ENCODE measurements at places on chromosomes 12 and 14.
A peak's percentile ranks its signal among the peaks of the same experiment; 100 is the strongest.

- H3K4me3 ChIP-seq = no peak overlapping the region
- H3K36me3 ChIP-seq = no peaks in the 10 kb centered on the region
- H3K27ac ChIP-seq = peak overlapping the region; percentile 57
- DNase-seq = no peak
- H3K27me3 ChIP-seq = peaks cover 1% of the 10 kb centered on the region
Measured at GRCh38 chr12:51388069-51388799, 3.0 kb downstream of the GALNT6 start.

GRCh38 chr14:61653507-61653906 lies 41.8 kb upstream of the HIF1A start:
- H3K27me3 ChIP-seq = no peaks in the 10 kb centered on the region
- H3K36me3 ChIP-seq = no peaks in the 10 kb centered on the region
- H3K4me3 ChIP-seq = no peak overlapping the region
- no peak for DNase-seq

GRCh38 chr12:99387661-99388060 lies 259.9 kb upstream of the GARIN6 start:
- no peaks in the 10 kb centered on the region for H3K36me3 ChIP-seq
- no peak overlapping the region for H3K4me3 ChIP-seq
- no peak for DNase-seq
- H3K27me3 ChIP-seq = no peaks in the 10 kb centered on the region
- H3K27ac ChIP-seq = no peak overlapping the region

GRCh38 chr12:89087149-89087825 lies 265.0 kb downstream of the DUSP6 start:
- DNase-seq = no peak
- H3K36me3 ChIP-seq = peaks cover 6% of the 10 kb centered on the region
- H3K27me3 ChIP-seq = peaks cover 13% of the 10 kb centered on the region
- H3K27ac ChIP-seq = no peak overlapping the region
- no peak overlapping the region for H3K4me3 ChIP-seq
- no peaks in the 10 kb centered on the region for H3K4me1 ChIP-seq

DNA sequence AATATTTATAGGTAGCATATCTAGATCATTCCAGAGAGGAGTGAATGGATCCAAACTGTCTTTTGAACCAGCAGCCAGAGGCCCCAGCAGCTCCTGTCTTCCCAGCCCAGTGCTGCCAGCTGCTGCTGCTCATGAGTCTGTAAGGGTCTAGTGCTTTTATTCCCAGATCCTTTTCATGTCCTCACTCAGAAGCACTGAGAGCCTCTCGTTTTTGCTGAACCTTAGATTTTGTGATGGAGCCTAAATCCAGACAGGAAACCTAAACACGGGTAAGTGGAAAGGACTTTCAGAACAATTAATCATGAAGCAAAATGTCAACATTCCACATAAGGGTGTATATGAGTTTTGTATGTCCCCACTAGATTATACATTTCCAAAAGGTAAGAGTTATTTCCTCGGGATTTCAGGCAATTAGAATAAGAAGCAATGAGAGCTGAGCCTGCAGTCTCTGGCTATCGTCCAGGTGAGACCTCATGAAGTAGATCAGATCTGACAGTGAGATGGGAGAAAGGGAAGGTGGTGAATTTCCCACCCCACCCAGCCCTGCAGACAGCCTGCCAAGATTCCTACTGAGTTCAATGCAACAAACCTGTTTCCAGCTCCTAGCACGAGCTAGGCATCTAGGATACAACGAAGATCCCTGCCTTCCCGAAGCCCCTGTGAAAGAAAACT lies 84.4 kb downstream of the NINJ2 start:
- peak overlapping the region; percentile 20 for H3K27ac ChIP-seq
- H3K36me3 ChIP-seq = no peaks in the 10 kb centered on the region
- no peak for DNase-seq
- peaks cover 25% of the 10 kb centered on the region for H3K4me1 ChIP-seq
- H3K4me3 ChIP-seq = no peak overlapping the region

DNA sequence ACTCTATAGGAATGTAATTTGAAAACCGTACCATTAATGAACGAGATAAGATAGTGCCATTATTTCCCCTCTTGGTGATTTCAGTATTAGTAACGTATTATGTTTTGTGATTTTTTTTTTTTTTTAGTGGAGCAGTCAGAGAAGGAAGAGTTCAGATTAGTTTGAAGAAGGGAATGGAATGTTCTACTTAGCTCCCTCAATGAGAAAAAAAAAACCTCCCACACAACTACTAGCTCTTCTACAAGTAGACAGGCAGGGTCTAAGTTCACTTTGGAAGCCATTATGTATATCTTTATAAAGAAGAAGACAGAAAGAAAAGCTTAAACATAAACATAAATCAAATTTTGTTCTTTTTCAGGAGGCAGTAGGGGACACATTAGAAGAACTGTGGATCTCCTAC lies 27.3 kb downstream of the PNMA1 start:
- H3K27me3 ChIP-seq = no peaks in the 10 kb centered on the region
- H3K4me3 ChIP-seq = no peak overlapping the region
- DNase-seq = no peak
- H3K36me3 ChIP-seq = peaks cover 9% of the 10 kb centered on the region

GRCh38 chr12:60830381-60830780 lies 1234.6 kb downstream of the SLC16A7 start:
- no peaks in the 10 kb centered on the region for H3K36me3 ChIP-seq
- H3K4me1 ChIP-seq = no peaks in the 10 kb centered on the region
- H3K27me3 ChIP-seq = no peaks in the 10 kb centered on the region
- H3K27ac ChIP-seq = no peak overlapping the region
- no peak for DNase-seq

- peak overlapping the region; percentile 38 for H3K4me3 ChIP-seq
- H3K27ac ChIP-seq = no peak overlapping the region
- peaks cover 2% of the 10 kb centered on the region for H3K4me1 ChIP-seq
- no peak for DNase-seq
Measured at GRCh38 chr14:95875831-95876760, 536 bp upstream of the TUNAR start.

GRCh38 chr12:119857041-119857591 lies 20.0 kb downstream of the CIT start:
- H3K36me3 ChIP-seq = no peaks in the 10 kb centered on the region
- peaks cover 15% of the 10 kb centered on the region for H3K4me1 ChIP-seq
- H3K27ac ChIP-seq = peak overlapping the region; percentile 82

GRCh38 chr14:95520346-95520745 lies 3.9 kb upstream of the SYNE3 start:
- H3K4me1 ChIP-seq = peaks cover 78% of the 10 kb centered on the region
- H3K27me3 ChIP-seq = no peaks in the 10 kb centered on the region
- DNase-seq = no peak
- no peaks in the 10 kb centered on the region for H3K36me3 ChIP-seq
- H3K4me3 ChIP-seq = peak overlapping the region; percentile 72

DNA sequence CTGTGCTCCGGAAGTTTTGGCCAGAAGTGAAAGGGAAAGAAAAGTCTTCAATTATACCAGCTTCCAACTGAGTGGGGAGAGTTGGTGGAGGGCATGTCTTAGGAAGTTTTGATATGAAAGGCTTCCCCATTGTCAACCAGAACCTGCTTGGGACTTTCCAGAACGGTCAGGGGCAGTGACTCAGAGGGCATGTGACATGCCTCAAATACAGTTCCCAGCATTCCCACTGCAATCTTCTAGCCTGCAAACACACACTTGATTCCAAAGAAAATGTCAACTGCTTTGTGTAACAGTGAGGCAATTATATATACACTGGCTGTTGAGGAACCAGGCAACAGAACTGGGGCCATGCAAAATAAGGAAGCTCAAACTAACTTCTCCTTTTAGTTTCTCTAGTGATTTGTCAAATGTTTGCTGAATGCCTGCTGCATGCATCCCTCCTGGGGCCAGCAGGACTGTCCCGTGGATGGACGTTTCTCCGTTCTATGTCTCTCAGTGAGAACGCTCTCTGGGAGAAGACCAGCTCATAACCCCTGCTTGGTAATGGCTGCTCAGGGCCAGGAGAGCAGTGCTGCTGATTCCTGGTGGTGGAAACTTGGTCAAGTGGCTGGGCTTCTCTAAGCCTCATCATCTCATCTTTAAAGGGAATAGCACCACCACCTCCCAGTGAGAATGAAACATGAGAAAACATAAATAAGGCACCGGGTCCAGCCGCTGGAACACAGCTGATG lies 18.3 kb downstream of the SLC25A47 start:
- peaks cover 13% of the 10 kb centered on the region for H3K36me3 ChIP-seq
- no peaks in the 10 kb centered on the region for H3K27me3 ChIP-seq
- H3K27ac ChIP-seq = no peak overlapping the region

GRCh38 chr14:68012871-68013270 lies 193.3 kb downstream of the RAD51B start:
- H3K4me3 ChIP-seq = no peak overlapping the region
- H3K4me1 ChIP-seq = peaks cover 2% of the 10 kb centered on the region
- DNase-seq = no peak
- H3K27ac ChIP-seq = no peak overlapping the region
- no peaks in the 10 kb centered on the region for H3K36me3 ChIP-seq

GRCh38 chr14:51609251-51609954 lies 42.3 kb upstream of the FRMD6 start:
- no peak for DNase-seq
- no peaks in the 10 kb centered on the region for H3K36me3 ChIP-seq
- peaks cover 6% of the 10 kb centered on the region for H3K27me3 ChIP-seq
- no peaks in the 10 kb centered on the region for H3K4me1 ChIP-seq
- no peak overlapping the region for H3K4me3 ChIP-seq
- H3K27ac ChIP-seq = no peak overlapping the region

DNA sequence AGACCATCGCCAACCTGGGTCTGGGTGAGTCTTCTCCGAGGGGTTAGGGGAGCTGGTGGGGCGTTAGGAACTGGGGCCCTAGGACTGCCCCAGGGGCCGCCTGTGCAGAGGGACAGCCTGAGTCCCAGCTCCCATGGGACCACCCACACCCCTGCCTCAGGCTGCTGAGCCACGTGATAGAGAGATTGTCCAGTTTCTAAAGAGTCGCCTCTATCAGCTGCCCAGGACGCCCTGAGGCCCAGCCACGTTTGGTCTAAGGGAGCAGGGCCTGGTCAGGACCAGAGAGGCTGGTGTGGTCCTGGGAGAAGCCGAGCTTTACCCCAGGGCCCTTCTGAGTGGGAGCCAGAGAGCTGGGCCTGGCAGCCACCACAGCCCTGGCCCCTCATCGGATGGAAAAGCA lies 107.1 kb downstream of the LGMN start:
- H3K4me1 ChIP-seq = peaks cover 8% of the 10 kb centered on the region
- H3K27ac ChIP-seq = no peak overlapping the region

- H3K4me3 ChIP-seq = peak overlapping the region; percentile 91
- DNase-seq = peak; percentile 30
- peak overlapping the region; percentile 98 for H3K27ac ChIP-seq
- peaks cover 40% of the 10 kb centered on the region for H3K4me1 ChIP-seq
- no peaks in the 10 kb centered on the region for H3K27me3 ChIP-seq
Measured at GRCh38 chr14:65286443-65286842, 126.1 kb upstream of the FUT8 start.

DNA sequence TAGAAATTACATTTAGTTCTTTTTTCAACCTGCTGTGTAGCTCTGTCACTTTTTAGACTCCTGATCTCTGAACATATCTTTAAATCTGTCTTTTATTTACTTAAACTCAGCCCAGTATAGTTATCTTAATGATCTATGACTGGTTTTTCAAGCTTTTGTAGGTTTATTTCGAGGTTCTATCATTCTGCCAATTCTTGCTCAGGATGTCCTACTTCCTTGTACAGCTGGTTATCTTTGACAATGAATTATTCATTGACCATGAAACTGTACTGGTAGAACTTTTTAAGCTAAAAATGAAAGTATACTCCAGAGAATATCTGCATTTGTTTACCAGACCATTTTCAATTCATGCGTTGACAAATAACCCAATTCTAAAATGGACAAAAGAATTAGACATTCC lies 37.8 kb downstream of the TC2N start:
- H3K4me1 ChIP-seq = peaks cover 63% of the 10 kb centered on the region
- peak overlapping the region; percentile 74 for H3K27ac ChIP-seq
- peak overlapping the region; percentile 54 for H3K4me3 ChIP-seq
- peaks cover 58% of the 10 kb centered on the region for H3K36me3 ChIP-seq
- H3K27me3 ChIP-seq = no peaks in the 10 kb centered on the region
- no peak for DNase-seq

GRCh38 chr14:81371802-81372201 lies 28.3 kb downstream of the STON2 start:
- no peak overlapping the region for H3K27ac ChIP-seq
- H3K36me3 ChIP-seq = no peaks in the 10 kb centered on the region
- H3K4me1 ChIP-seq = no peaks in the 10 kb centered on the region
- H3K4me3 ChIP-seq = no peak overlapping the region
- H3K27me3 ChIP-seq = peaks cover 9% of the 10 kb centered on the region

- peak overlapping the region; percentile 53 for H3K27ac ChIP-seq
- H3K4me3 ChIP-seq = no peak overlapping the region
- no peak for DNase-seq
- peaks cover 6% of the 10 kb centered on the region for H3K36me3 ChIP-seq
Measured at GRCh38 chr12:95499772-95500171, 25.8 kb downstream of the METAP2 start.

DNA sequence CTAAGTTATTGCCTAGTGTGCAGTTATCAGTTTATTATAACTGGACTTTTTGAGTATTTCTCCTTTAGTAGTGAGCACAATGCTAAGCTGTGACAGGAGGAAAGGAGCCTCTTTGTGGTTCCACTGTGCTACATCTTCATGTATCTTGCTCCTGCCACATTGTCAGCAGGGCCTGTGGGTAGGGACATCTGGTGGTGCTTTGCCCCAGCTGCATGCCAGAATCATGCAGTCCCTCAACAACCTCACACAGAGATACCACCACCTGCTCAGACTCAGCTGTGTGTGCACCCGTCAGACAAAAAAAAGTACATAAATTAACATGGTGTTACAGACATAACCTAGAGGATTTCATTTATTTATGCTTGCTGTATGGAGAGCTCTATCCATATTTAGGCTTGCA lies 51.1 kb downstream of the MIS18BP1 start:
- H3K36me3 ChIP-seq = peaks cover 8% of the 10 kb centered on the region
- DNase-seq = no peak
- H3K27ac ChIP-seq = no peak overlapping the region
- no peaks in the 10 kb centered on the region for H3K27me3 ChIP-seq

DNA sequence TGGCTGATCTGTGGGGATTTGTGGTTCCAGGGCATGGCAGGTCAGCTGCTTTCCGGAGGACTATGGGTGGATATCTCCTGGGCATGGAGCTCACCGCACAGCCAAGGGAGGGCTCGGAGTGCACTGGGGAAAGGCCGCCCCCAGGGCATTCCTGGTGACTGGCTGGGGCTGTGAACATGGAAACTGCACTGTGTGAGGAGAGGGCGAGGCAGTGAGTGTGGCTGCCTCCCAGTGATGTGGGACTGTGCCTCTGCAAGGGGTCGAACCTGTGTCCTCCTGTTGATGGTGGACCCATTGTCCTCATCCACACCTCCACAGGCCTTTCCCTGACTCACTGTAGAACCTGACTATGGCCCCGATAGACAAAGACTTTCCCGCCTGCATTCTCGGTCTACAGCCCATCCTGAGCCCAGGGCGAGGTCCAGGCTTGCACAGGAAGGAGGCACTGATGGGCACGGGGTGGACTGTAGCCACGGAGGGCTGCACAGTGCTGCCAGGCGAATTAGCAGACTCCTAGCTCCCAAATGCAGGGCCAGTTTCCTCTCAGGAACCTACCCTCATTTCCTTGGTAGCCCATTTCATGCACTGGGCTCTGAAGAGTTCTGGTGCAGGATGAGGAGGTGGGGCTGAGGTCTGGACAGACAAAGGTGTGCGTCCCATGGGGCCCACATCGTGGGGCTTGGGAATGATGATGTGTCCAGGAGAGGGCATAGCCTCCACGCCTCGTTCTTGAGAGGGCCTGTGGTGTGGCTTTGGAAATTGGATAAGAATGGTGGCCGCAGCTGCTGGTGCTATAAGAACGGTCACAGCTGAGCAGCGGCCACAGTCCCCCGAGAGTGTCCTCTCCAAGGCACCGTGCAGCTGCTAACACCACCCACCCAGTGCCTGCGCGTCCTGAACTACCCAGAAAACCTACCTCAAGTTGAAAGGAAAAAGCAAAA lies 415.1 kb downstream of the TMEM121 start:
- H3K27ac ChIP-seq = no peak overlapping the region
- no peak overlapping the region for H3K4me3 ChIP-seq
- no peaks in the 10 kb centered on the region for H3K27me3 ChIP-seq
